Hindlimb muscle (tissue), 1 donor: ENCODE measurements at places on chromosomes 3 and 15.

- DNase-seq = no peak
Observed at GRCh38 chr15:63519548-63520178, 15.3 kb downstream of the USP3 start.

- DNase-seq = no peak
Observed at GRCh38 chr3:109927726-109928125, 590.4 kb upstream of the DPPA4 start.

DNA sequence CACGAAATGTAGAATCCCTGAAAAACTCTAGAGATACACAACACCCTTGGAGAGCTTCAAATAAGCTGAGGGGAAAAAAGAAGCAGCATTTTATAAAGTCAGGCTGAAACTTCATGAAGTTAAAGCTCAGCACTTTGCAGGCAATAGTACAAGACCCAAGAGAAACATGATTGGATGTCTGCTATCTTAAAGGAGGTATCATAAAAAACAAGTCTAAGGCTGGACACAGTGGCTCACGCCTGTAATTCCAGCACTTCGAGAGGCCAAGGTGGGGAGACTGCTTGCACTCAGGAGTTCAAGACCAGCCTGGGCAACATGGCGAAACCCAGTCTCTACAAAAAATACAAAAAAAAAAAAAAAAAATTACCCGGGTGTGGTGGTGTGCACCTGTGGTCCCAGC is 42.9 kb downstream of the NPTN start:
- DNase-seq = no peak

DNA sequence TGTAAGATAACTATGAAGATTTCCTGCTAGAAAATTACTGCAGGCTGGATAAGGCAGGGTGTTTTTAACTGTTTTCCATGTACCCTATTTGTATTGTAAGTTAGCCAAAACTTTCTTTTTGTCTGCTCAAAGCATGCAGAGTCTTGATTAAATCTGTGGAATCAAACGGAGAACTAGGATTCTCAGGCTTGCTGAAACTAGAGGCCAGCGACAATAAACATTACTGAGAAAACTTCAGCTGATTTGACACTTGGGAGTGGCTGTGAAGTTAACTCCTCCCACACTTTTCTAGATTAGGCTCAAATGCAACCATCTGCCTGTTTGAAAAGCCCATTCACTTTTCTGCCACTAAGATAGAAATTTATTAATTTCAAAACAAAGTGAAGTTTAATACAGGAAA is 153.2 kb upstream of the FRMD4B start:
- DNase-seq = no peak

DNA sequence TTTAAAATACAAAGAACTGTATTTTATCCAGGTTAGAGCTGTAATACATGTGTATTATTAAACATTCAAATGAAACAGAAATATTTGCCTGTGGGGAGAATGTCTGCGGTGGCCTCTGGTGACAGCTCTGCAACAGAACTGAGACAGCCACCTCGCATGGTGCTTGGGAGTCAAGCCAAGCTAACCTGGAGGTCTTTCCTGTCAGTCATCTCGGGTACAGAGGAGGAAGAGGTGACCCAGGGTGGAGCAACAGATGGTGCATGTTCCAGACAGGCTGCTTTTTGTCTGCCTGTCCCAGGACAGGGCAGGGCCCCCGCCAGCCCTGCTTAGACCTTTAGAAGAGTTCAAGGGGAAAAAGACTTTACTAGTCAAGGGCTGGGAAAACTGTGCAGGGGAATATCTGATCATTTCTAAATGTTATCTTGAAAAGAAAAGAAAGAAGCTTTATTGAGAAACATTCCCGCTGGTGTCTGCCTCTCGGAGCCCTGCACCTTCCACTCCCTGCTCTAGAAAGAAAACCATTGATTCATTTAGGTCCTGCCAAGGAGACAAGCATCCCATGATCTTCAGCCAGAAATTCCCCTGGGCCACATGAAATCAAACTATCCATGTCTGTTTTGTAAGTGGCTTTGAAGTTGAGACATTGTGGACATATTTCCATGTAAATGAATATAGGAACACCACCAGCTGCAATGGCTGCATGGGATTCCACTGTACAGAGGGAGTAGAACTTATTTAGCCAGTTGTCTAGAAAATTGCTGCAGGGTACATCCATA is 5.5 kb upstream of the NR2E3 start:
- DNase-seq = no peak
